BJ (cell line): ENCODE measurements at places on chromosomes 7 and 10. TPM values are rescaled to one million over a fixed set of nuclear protein-coding genes. Genes with fewer than 3 reads are reported as not detected.

- no peak for DNase-seq
Measured at GRCh38 chr7:83439026-83439425, 209.9 kb downstream of the SEMA3E start.

DNA sequence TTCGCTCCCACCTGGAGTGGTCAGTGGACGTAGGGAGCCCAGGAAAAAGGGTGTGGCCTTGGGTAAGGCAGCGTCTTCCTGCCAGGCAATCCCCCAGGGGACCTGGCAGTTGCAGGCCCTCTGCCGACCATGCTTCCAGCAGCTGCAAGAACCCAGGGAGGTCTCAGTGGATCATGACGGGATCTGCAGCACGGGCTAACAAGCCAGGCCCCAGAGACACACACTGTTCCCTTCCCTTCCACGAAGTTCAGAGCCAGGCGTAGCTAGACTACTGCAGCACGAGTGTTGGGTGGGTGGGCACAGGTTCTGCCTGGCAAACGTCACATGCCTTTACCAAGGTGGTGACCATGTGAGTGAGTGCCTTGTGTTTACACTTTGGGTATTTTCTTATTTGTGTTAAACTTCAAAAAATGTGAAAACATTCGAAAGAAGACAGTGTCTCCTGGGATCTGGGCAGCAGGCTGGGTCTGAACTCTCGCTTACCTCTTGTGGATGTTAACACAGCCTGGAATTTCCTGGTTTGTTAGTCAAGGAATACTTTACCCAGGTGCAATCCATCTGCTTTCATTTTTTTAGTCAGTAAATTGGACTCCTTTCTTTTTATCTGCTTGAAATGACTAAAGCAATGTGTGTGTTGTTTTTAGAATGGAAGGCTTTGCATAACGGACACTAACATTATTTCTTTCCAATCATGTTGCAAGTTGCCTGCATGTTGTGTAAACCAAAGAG, 48.2 kb upstream of the VIPR2 start:
- no peak for DNase-seq

GRCh38 chr10:104028146-104028545, 57.5 kb downstream of the COL17A1 start:
- DNase-seq: no peak

- no peak for DNase-seq
Measured at GRCh38 chr10:43963793-43964425, 315.2 kb upstream of the ZNF32 start.

- no peak for DNase-seq
Measured at GRCh38 chr10:100502926-100503494, 16.7 kb downstream of the SEC31B start.

DNA sequence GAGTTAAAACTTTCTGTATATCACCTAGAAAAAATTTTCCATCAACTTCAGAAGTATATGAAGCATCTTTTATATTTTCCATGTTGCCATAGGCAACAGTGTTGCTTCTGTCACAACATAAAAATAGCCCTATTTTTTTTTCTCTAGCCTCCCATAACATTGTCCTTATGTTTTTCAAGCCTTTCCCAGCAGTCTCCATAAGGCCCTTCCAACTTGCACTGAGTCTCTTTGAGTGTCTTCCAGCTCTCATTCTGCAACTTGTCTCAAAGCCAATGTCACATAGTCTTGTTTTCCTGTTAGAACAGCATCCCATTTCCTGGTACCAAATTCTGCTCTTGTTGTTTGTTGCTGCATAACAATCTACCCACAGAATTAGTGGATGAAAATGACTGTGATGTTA, 1055.5 kb upstream of the GHITM start:
- DNase-seq: no peak

- DNase-seq: no peak
Measured at GRCh38 chr10:53130337-53130736, 357.8 kb upstream of the MBL2 start.

GRCh38 chr10:132858121-132859081, 72.5 kb upstream of the NKX6-2 start:
- DNase-seq: no peak

DNA sequence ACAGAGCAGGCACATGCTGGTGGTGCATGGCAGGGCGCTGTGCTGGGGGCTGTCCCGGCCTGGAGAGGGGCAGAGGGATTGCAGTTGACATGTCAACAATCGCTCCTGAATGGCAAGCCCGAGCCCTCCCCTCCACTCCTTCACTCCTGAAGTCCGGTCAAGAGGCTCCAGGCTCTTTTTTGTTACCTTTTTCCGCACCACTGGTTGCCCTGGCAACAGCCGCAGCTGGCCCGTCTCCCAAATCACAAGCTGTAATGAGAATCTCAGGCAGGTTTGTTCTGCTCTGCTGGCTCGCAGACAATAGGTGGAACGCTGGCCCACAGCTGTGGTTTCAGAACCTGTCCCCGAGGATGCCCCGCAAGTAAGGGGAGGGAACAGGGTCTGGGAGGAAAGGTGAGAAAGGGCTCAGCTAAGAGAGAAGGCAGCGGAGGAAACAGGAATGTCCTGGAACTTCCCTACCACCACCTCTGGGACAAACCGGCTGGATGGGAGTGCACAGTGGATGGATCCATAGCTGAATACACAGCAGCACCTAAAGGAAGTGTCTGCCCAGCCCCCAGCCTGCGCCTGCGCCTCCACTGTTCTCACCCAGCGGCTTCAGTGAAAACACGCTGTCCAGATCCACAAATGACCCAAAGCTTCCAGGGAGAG, 58.9 kb downstream of the CALML3 start:
- DNase-seq: no peak

DNA sequence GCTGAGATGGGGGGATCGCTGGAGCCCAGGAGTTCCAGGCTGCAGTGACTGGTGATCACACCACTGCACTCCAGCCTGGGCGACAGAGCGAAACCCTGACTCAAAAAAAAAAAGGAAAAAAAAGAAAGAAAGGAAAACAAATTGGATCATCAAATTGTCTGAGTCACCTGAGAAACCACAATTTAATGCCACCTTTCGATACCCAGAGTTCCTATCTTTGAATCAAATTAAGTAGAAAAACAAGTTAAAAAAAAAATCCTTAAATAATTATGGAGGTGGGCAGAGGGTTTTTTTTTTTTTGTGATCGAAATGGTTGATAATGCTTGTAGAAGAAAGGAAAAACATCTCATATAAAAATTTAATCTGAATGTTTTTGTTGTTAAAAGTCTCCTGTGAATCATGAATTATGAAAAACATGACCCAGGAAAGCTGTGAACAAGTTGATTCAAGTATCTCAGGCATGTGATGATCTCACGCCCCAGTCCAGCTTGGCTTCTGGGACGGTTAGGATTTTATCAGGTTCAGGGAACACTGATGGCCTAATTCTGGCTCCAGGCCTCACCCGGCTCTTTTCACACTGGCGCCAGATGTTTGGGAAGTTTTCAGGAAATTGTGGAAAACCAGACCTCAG, 25.3 kb upstream of the CUX1 start:
- DNase-seq: peak; percentile 26

DNA sequence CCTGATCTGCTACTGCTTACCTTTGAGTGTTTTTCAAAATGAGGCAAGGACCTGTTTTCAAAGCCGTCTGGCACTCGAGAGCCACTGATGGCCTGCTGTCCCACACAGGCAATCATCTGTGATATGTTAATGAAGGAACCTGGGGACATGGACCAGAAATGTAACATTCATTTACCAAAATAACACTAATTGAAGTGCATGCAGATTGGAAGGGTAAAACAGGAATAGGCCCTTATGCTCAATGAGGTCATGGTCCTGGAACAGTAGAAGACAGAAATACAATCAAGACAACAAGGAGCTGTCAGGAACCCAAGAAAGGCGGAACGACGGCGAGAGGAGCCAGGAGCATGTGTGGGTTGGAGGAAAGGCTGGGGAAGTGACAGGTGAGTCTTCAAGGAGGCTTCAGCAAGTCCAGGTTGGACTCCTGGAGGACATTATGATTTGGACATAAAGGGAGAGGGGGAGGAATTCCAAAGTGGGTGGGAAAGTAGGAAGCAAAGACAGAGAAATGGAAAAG, 28.3 kb downstream of the POLR3A start:
- no peak for DNase-seq

DNA sequence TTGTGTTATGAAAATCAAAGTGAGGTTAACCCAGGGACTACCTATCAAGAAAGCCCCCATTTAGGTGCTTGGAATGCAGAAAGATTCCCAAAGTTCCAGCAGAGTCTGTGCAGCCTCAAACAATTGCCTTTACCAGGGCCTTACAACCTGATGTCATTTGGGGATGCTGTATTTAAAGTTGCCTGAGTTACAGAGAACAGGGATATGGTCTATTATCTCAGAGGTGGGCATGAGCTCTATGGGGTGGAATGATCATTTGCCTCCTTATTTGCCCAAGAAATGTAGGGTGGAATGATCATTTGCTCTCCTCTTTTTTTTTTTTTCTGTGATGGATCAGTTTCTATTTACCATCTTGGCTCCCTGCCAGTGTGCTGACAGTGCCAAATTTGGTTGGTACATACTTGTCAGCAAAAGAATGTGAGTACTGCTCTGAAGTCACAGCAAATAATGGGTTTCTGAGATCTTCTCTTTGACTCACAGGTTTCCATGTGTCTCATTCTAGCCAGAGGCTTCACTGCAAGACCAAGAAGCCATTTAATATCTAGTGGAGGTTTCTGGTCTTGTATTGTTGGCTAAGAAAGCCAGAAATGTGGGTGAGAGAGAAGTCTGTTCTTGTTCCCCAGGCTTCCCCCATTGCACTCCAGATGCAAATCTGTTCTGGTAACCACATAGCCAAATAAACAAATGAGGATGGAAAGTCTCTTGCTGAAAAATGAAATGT, 45.5 kb upstream of the ZNRF2 start:
- no peak for DNase-seq

GRCh38 chr7:112138325-112138852, 67.8 kb downstream of the DOCK4 start:
- DNase-seq: no peak

GRCh38 chr10:44908066-44908749, 2.9 kb upstream of the TMEM72 start:
- DNase-seq: no peak

- DNase-seq: no peak
Measured at GRCh38 chr10:23331567-23332301, 12.9 kb downstream of the C10orf67 start.

- DNase-seq: no peak
Measured at GRCh38 chr10:22185586-22185985, 32.2 kb downstream of the EBLN1 start.

The OR6B1 gene
- polyA plus RNA-seq: not detected in 2 replicates

The PPP1R17 gene
- polyA plus RNA-seq: not detected in 2 replicates

The ASNS gene
- polyA plus RNA-seq: 73.4 and 113 TPM in 2 replicates

The SLC26A3 gene
- not detected in 2 replicates for polyA plus RNA-seq
